ENCODE measurements at places on chromosomes 1 and 21.

DNA sequence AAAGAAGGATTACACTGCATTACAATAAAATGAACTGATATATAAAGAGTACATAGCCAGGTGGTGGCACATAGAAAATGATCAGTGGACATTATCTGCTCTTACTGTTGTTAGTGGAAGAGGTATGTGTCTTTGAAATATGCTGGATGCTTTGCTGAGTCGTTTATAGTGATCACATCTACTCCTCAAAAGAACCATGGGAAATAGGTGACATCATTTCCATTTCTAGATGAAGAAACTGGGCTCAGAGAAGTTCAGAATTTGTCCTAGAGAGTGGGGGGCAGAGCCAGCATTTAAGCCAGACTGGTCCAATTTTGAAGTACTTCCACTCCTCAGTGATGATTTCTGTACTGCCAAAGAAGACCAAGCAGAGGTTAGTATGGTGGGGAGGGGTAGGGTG is 34.0 kb upstream of the BACH1 start:
- DNase-seq, result no peak

GRCh38 chr1:4079815-4080214 is 179.7 kb upstream of the C1orf174 start:
- DNase-seq, result no peak

- DNase-seq, result no peak
Observed at GRCh38 chr1:171484760-171485374, 463 bp upstream of the PRRC2C start.

DNA sequence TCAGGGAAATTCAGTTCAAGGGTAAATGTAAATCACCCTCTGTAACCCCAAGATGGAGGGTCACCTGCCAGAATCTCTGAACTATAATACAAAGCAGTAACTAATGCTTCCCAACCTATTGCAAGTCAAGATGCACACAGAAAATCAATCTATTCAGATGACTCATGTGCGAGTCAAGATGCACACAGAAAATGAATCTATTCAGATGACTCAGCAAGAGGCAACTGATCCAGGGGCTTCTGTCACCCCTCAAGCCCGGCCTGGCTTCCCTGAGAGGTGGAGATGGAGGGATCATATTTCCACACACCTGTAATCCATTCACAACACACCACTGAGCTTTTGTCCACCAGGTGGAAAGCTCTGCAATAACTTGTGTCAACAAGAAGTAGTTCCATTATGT is 17.4 kb upstream of the HIVEP3 start:
- no peak for DNase-seq

- DNase-seq, result no peak
Observed at GRCh38 chr1:157984469-157984868, 9.0 kb upstream of the KIRREL1 start.

Data from CD4-positive, alpha-beta T cell treated with Interferon alpha-2 for 1 hour (primary cell).